Fibroblast of villous mesenchyme (primary cell): ENCODE measurements at places on chromosomes 11 and 22. TPM values are rescaled to one million over a fixed set of nuclear protein-coding genes. Genes with fewer than 3 reads are reported as not detected.

Gene POU2AF2
- not detected in 2 replicates for total RNA-seq

Gene SGSM1
- total RNA-seq, result not detected in 2 replicates

Gene TMEM151A
- total RNA-seq, result under 0.01 TPM in 1 of 2 replicates, not detected in the other

Gene NXPE1
- total RNA-seq, result not detected in 2 replicates

Gene ATP6V1E1
- total RNA-seq, result 128 and 177 TPM in 2 replicates

Gene CASP5
- total RNA-seq, result 0.43 TPM in 1 of 2 replicates, not detected in the other

Gene BIRC3
- total RNA-seq, result 0.64 and 8.2 TPM in 2 replicates

Gene SLC22A8
- not detected in 2 replicates for total RNA-seq

Gene SCN3B
- total RNA-seq, result under 0.01 and 0.43 TPM in 2 replicates

Gene MUC5AC
- not detected in 2 replicates for total RNA-seq

Gene TBC1D10A
- total RNA-seq, result 26.4 and 29.8 TPM in 2 replicates

Gene F2
- total RNA-seq, result not detected in 2 replicates

Gene OR8D1
- 0.32 TPM in 1 of 2 replicates, not detected in the other for total RNA-seq

Gene GAB4
- not detected in 2 replicates for total RNA-seq

Gene DSCAML1
- not detected in 2 replicates for total RNA-seq

Gene IFITM5
- total RNA-seq, result not detected in 2 replicates

Gene PHRF1
- total RNA-seq, result 29.4 and 38.7 TPM in 2 replicates

Gene ANO5
- total RNA-seq, result under 0.01 and 0.32 TPM in 2 replicates

Gene CARD10
- total RNA-seq, result 3.0 and 3.5 TPM in 2 replicates

Gene SMTNL1
- total RNA-seq, result not detected in 2 replicates

Gene OR8G5
- not detected in 2 replicates for total RNA-seq

Gene RNF121
- 24.5 and 27.2 TPM in 2 replicates for total RNA-seq

Gene OR2AG2
- total RNA-seq, result under 0.01 and 0.32 TPM in 2 replicates

Gene ROM1
- 2.9 and 3.0 TPM in 2 replicates for total RNA-seq

Gene CADM1
- 9.1 and 15.5 TPM in 2 replicates for total RNA-seq

Gene VWCE
- total RNA-seq, result 1.3 and 2.2 TPM in 2 replicates

Gene CELSR1
- 0.64 and 1.7 TPM in 2 replicates for total RNA-seq

Gene USP2
- total RNA-seq, result under 0.01 and 0.43 TPM in 2 replicates

Gene MFNG
- total RNA-seq, result under 0.01 TPM in 1 of 2 replicates, not detected in the other

Gene OR52A5
- not detected in 2 replicates for total RNA-seq
